Stimulated activated CD4-positive, alpha-beta T cell treated with anti-CD3 and anti-CD28 coated beads, Interleukin-1b, Interleukin-23, amount 100 ng/mL, for 1 hour (primary cell): ENCODE measurements at places on chromosomes 3 and 15.

DNA sequence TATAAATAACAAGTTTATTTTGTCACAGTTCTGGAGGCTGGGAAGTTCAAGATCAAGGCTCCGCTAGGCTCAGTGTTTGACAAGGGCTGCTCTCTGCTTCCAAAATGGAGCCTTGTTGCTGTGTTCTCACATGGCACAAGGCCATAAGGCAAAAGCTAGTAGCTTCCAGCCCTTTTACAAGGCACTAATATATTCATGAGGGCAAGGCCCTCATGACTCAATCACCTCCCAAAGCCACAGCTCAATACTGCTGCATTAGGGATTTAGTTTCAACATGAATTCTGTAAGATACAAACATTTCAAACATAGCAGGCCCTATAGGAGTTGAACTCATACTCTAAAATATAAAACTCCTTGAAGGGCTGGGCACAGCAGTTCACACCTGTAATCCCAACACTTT, 30.2 kb downstream of the ZBTB11 start:
- DNase-seq: no peak

DNA sequence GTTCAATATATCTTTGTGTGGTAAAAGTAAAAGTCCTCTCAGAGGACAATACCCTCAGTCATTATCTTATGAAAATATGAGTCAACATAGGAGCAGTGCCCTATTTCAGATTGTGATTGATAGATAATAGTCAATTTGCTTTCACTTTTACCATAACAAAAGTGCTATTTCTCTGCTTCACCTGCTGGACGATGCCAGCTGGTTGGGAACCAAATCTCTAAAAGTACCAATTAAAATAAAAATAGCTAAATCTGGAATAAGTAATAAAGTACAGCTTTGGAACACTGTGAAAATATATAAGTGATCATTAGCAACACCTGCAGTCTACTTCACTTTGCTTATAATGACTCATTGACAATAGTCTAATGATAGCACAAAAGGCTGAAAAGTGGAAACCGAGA, 390.3 kb upstream of the AGTR1 start:
- no peak for DNase-seq

GRCh38 chr3:5456199-5456598, 268.7 kb downstream of the EDEM1 start:
- no peak for DNase-seq

GRCh38 chr3:30492322-30493192, 113.8 kb upstream of the TGFBR2 start:
- no peak for DNase-seq

DNA sequence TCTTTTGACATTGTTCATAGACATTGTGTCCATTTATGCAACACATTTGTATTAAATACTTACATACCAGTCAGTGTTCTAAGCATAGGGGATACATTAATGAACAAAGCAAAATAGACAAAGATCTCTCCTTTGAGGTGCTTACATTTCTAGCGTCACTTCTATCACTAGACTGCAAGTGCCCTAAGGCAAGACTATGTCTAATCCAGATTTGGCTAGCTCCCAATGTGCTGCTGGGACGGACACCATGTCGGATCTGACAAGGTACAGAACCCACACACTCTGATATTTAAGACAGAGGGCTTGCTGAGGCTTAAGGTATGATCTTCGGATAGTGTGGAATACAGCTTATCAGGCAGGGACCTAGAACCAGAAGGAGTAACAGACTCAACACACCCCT, 41.4 kb downstream of the MYLK start:
- DNase-seq: no peak

DNA sequence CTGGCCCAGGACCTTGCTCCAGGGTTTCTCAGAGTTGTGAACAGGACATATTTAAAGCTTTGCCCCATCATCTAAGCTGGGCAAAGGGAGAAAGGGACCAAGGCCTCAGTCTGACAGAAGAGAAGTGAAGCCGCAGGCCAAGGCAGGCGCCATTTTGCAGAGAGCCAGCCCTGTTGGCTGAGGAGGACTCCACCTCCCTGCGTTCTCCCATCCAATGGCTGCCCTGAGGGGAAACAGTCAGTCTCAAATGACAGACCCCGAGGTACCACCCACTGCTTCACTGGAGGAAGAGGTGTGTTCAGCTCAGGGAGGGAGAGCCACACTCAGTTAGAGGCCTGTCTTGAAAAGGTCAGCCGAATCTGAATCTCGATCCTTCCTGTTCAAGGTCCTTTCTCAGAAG, 86.1 kb downstream of the ADAMTS17 start:
- no peak for DNase-seq

- DNase-seq: no peak
Measured at GRCh38 chr3:132038198-132038825, 3.5 kb upstream of the CPNE4 start.

- DNase-seq: no peak
Measured at GRCh38 chr3:195806211-195806915, 5.4 kb downstream of the MUC4 start.

DNA sequence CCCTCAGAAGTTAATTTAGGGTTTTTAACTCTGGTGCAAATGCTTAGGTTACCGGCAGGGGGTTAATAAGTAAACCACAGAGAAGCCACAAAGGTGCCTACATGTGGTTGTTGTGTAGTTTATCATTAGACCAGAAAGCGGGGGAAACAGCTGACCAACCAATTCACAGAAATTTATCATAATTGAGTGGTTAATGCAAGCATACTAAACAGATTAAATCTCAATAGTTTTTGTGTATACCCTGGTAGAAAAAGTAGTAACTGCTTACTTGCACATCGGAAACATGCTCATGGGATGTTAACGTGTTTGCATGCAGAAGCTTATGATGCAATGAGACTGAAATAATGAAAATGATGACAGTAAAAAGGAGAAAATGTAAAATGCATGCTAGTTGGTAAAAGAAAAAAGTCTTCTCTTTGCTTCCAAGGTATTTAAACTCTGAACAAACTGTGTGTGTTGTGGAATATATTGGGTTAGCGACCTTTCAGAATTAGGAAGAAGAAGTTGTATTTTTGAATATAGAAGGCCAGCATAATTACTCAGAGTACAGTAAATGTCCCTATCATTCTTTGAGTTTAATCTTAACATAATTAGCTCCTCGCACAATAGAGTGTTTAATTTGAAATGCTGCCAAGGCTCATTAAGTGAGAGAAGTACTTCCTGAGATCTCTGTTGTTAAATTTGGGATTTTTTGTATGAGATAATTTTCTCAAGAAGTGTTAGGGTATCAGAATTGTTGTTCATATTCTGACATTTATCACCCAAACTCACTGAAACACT, 316.2 kb downstream of the PTPRG start:
- no peak for DNase-seq

GRCh38 chr3:10771486-10772270, 44.4 kb upstream of the SLC6A11 start:
- no peak for DNase-seq

DNA sequence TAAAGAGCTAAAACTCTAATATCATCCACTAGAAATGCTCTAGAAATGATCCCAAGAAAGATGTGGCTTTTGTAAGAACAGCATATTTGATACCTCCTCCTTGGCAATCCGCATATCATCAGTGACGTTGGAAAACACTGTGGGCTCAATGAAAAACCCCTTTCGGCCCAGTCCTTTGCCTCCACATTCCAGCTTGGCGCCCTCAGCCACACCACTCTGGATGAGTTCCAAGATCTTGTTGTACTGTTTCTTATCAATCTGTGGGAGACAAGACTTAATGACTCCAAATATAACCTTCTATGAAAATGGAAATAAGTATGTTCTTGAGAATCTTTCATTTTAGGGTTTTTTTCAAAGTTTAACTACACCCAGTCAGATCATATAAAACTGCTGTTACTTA, 103.6 kb downstream of the ALDH1A2 start:
- no peak for DNase-seq

- DNase-seq: no peak
Measured at GRCh38 chr15:78130466-78131294, 565 bp downstream of the CIB2 start.

DNA sequence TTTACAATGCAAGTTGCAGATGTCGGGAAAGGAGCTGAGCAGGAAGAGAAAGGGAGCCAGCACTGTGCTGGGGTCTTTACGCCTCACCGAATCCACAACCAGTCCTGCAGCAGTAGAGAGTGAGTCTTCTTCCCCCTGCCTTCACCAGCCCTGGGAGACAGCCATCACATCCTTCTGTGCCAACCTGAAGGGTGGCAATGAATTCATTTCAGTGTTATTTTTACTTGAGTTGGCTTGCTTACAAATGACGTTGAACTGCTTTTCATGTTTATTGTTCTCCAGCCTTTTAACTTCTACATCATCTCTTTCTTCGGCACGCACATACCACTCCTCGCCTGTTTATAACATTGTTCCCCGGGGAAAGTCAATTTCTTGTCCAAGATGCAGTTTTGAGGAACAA, 77.1 kb downstream of the TRIM42 start:
- DNase-seq: no peak

DNA sequence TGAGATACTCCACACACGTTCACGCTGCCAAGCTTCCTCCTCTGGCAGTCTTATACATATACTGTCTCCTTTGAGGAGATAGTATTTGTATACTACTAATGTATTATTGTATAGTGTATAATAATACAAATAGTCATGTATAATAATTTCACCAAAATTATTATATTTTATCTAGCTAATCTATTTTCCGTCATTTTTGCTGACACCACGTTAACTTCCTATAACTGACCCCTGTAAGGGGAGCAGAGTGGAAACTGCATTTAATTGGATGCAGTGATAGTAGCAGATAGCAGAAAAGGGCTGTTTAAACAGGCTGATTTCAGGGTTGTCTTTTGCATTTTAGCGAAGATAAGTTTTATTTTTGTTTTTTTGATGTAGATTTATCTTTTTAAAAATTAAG, 30.5 kb upstream of the TMEM42 start:
- no peak for DNase-seq

DNA sequence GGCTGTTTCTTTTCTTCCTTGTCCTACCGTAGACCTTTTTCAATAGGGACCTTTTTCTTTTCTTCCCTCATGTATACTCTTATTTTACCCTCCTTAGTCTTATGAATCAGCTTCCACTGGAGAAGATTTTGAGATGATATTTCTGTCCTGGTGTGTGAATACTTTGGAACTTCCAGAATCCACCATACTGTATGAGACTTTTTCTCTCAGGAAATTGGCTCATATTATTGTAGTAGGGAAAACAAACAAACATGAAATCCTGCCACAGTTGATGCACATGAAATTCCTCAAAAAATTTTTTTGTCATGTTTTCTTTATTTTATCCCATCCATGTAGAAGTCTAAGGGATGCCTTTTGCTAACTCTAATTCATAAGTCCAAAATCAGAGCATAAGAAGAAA, 289.3 kb upstream of the PLSCR5 start:
- DNase-seq: no peak

DNA sequence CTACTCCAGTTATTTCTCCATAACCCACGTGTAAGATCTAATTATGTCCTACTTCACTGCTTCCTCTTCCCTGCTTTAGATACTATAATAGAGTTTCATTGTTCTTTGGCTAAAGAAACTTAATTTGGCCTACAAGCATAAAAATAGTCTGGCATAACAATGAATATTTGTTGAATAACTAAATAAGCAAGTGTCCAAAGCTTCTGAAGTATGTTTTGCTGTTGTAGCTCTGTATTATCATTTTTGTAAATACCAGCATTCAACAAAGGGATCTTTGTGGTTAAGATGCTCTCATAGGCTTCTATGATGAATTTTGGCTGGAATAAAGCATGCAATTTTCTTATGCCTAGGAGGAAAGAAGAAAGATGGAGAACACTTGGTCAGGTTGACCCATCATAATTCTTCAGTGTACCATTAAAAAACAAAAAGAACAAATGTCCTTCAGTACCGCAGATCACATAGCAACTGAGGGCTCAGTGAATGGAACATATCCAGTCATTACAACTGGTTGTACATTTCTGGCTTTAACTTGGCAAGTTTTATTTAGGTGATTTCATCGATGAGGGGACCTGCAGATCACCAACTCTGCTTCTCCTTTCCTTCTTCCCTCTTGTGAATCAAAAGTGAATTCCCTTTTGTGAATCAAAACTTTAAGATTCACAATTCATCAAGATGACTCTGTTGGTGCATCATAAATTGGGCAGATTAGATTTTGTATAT, 465.9 kb upstream of the TGFBR2 start:
- DNase-seq: no peak

- DNase-seq: no peak
Measured at GRCh38 chr3:193354423-193354822, 24.1 kb downstream of the ATP13A5 start.

- DNase-seq: no peak
Measured at GRCh38 chr3:111802163-111802625, 56.9 kb upstream of the PHLDB2 start.

GRCh38 chr15:34374816-34375215, 7.8 kb upstream of the LPCAT4 start:
- DNase-seq: no peak

- DNase-seq: no peak
Measured at GRCh38 chr3:105868431-105868741, 426 bp downstream of the CBLB start.

GRCh38 chr15:57333487-57333886, 42.8 kb upstream of the CGNL1 start:
- DNase-seq: no peak

DNA sequence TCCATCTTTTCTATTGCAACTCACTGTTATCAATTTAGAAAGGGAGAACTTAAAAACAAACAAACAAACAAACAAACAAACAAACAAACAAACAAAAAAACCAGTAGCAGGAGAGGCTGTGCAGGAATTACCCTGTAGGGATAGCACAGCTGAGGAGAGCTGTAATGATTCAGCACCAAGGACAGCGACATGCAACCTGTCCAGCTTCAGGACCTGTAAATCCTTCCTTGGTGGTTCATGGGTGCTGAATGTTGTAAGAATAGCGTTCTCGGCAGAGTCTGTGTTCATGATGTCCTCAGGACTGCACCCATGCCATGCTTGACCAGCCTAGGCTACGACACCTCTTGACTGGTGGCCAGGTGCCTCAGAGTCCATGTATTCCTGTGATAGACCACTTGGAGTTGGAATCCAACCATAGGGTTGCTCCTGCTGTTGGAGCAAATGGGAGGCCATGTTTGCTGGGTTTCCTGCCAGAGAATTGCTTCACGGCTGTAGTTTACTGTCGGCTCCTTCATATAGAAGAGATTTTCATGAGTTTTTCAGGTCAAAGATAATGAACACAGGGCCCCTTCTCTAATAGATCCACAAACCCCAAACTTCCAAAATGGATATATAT, 65.9 kb downstream of the CACNA2D3 start:
- DNase-seq: no peak
